ENCODE measurements at places on chromosomes 3 and 15.

- DNase-seq, result no peak
Measured at GRCh38 chr3:15804553-15805095, 6.8 kb upstream of the ANKRD28 start.

GRCh38 chr15:70160267-70160666 is 62.5 kb upstream of the TLE3 start:
- DNase-seq, result no peak

- DNase-seq, result no peak
Measured at GRCh38 chr3:192183109-192183508, 544.2 kb downstream of the FGF12 start.

DNA sequence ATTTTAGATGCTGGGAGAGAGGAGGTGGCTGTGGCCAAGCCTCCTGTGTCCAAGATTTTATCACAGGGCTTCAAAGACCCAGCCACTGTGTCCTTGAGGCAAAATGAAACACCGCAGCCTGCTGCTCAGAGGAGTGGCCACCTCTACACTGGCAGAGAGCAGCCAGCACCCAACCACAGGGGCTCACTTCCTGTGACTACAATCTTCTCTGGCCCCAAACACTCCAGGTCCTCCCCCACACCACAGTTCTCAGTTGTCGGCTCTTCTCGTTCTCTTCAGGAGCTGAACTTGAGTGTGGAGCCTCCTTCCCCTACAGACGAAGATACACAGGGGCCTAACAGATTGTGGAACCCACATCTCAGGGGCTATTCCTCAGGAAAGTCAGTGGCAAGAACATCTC is 45.6 kb downstream of the CDAN1 start:
- DNase-seq, result no peak

DNA sequence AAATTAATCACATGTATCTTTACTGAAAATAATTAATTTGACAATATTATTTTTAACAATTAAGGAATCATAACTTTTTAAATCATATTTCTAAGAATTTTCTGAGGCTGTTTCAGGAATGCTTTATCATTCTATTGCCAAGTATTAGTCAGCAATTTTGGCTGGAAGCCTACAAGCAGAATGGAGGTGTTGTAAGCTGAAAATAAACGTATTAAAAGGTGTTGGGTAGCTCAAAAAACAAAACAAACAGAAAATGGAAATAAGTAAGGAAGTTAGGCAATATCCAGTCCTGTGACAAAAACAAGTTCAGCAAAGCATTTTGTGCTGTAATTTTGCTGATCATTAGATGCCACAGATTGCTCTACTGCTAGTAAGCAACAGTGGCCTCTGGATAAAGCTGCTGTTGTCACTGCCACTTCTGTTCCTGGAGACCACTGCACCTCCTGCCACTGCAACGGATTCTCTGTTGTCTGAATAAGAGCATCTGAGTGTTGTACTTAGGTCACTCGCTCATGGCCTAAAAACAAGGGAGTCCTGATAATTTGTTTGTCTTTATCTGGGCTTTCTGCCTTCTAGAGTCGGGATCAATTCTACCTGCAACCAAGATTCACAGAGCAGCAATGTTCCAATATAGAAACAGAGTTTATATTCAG is 63.5 kb upstream of the SLITRK3 start:
- DNase-seq, result no peak

DNA sequence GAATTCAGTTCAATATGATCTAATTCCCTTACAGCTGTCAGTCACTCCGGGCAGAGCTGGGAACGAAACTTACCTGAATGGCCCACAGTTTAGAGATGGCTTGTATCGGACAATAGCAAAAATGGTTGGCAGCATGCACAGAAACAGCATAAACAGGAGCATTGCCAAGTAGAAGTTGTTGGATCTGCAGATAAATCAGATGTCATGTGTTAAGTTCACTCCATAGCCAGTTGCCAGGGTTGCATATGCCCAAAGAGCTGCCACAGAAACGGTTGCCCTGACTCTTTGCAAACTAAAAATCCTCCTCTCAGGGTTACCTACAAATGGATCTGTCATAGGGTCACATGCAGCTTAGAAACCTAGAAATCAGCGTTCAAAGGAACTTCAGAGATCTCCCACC is 15.4 kb upstream of the STARD5 start:
- DNase-seq, result no peak

- DNase-seq, result no peak
Measured at GRCh38 chr15:37794947-37795346, 139.5 kb upstream of the TMCO5A start.
